ENCODE measurements at places on chromosomes 7 and 10. TPM values are rescaled to one million over a fixed set of nuclear protein-coding genes. Genes with fewer than 3 reads are reported as not detected.

DNA sequence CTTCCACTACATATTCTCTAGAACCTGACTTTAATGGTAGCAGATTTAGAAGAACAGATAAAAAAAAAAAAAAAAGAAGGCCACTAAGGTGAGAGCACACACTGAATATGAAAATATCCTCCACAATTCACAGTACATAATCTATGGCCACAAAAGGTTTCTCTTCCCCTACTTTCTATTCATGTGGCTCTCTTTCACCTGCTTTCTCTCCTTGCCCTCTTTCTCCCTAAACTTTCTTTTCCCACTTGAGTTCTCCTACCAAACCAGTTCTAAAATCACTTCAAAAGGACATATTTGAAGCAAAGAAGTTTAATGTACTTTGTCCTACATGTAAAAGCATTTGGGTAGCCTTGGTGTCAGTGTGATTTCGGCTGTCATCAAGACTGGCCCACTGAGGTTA is 18.5 kb upstream of the DLX6 start:
- H3K27ac ChIP-seq, result no peak overlapping the region
- H3K36me3 ChIP-seq, result no peaks in the 10 kb centered on the region
- DNase-seq, result no peak
- no peaks in the 10 kb centered on the region for H3K4me1 ChIP-seq
- no peak overlapping the region for H3K4me3 ChIP-seq

GRCh38 chr7:94367949-94368348 is 26.7 kb upstream of the COL1A2 start:
- no peaks in the 10 kb centered on the region for H3K36me3 ChIP-seq
- DNase-seq, result no peak
- H3K4me1 ChIP-seq, result peaks cover 6% of the 10 kb centered on the region
- H3K27me3 ChIP-seq, result no peaks in the 10 kb centered on the region

DNA sequence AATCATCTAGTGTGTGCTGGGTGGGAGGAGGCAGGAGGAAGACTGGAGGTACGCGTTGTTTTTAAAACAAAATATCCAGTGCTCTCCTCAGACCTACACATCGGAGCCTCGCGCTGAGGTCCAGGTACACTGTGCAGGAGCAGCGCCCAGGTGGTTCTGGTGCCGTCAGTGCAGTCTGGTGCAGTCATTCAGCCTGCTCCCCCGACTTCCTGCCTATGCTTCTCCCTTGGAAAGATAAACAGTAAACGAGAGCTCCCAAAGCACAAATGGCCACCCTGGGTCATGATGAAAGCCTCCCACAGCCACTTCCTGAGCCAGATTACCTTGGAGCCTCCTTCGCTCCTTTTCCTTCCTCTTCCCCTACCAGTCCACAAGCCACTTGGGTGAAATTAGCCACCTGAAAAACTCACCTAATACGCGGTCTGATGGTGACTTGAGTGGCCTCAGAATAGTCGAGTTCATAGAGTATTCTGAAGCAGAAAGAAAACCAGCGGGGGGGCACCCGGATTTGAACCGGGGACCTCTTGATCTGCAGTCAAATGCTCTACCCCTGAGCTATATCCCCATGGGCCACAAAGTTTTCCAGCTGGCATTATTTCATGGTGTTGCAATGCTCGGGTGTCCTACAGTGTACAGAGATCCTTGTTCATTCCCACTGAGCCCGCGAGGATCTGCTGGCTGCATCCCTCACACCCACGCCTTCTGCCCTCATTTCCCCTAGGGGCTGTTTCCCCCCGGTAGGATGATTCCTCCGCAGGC is 82.5 kb downstream of the ZNF467 start:
- H3K4me3 ChIP-seq, result no peak overlapping the region
- H3K27ac ChIP-seq, result no peak overlapping the region
- H3K4me1 ChIP-seq, result no peaks in the 10 kb centered on the region

- peak overlapping the region; percentile 35 for H3K4me3 ChIP-seq
- peaks cover 7% of the 10 kb centered on the region for H3K27me3 ChIP-seq
- H3K4me1 ChIP-seq, result no peaks in the 10 kb centered on the region
These were observed 10.4 kb upstream of the FGFR2 start for GRCh38 chr10:121608469-121609190.

- no peak overlapping the region for H3K27ac ChIP-seq
- peaks cover 3% of the 10 kb centered on the region for H3K27me3 ChIP-seq
- no peaks in the 10 kb centered on the region for H3K4me1 ChIP-seq
- no peak overlapping the region for H3K4me3 ChIP-seq
- H3K36me3 ChIP-seq, result no peaks in the 10 kb centered on the region
These were observed 371.5 kb upstream of the PODXL start for GRCh38 chr7:131927770-131928423.

- H3K4me3 ChIP-seq, result no peak overlapping the region
- H3K27ac ChIP-seq, result no peak overlapping the region
- no peaks in the 10 kb centered on the region for H3K4me1 ChIP-seq
- H3K36me3 ChIP-seq, result no peaks in the 10 kb centered on the region
- H3K27me3 ChIP-seq, result no peaks in the 10 kb centered on the region
These were observed 411.1 kb downstream of the GFRA1 start for GRCh38 chr10:115861864-115862263.

DNA sequence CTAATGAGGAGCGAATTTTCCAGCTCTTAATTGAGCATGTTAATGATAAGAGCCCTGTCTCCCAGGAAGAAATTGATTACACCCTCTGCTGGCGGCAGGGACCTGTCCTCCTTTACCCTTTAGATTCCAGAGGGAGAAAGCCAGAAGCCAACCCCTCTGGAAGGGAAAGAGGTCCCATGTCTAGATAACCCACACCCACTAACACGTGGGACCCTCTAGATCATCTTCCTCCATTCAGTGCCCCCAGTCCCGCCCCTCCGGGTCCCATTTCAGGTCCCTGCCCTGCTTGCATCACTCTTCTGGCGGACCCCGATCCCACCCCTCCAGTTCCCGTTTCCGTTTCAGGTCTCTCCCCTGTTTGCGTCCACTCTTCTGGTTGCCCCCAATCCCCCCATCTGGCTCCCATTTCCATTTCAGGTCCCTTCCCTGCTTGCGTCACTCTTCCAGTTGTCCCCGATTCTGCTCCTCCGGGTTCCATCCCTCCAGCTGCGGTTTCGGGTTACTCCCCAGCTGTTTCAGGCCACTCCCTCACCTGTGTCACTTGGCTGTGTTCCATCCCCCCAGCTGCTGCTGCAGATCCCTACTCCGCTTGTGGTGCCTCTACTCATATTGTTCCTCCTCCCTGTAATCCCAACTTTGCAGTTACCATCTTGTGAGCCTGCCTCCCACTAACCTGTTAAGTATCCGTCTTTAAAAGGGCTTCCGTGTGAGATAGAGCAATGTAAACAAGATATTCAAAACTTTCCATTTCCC is 202.4 kb downstream of the SH2D4B start:
- H3K4me1 ChIP-seq, result no peaks in the 10 kb centered on the region
- no peaks in the 10 kb centered on the region for H3K27me3 ChIP-seq
- no peaks in the 10 kb centered on the region for H3K36me3 ChIP-seq
- no peak overlapping the region for H3K4me3 ChIP-seq

- no peak for DNase-seq
- no peaks in the 10 kb centered on the region for H3K36me3 ChIP-seq
- H3K27ac ChIP-seq, result no peak overlapping the region
- no peaks in the 10 kb centered on the region for H3K27me3 ChIP-seq
These were observed 265.2 kb downstream of the PCLO start for GRCh38 chr7:82897500-82897899.

DNA sequence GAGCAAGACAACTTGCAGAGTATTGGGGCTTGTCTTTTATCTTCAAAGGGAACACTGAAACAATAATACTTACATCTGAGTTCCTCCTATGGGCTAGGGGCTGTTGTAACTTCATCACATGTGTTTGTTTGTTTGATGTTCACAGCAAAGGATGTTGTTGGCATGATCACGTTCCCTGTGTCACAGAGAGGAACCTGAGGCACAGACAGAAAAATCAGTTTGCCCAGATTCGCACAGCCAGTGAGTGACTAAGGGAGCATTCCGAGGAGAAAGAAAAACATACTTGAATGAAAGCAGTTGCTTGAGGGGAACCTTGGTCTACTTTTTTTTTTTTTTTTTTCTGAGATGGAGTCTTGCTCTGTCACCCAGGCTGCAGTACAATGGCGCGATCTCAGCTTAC is 87.2 kb upstream of the PFKP start:
- H3K27ac ChIP-seq, result no peak overlapping the region
- H3K4me1 ChIP-seq, result no peaks in the 10 kb centered on the region
- no peaks in the 10 kb centered on the region for H3K36me3 ChIP-seq
- no peak for DNase-seq
- no peak overlapping the region for H3K4me3 ChIP-seq

DNA sequence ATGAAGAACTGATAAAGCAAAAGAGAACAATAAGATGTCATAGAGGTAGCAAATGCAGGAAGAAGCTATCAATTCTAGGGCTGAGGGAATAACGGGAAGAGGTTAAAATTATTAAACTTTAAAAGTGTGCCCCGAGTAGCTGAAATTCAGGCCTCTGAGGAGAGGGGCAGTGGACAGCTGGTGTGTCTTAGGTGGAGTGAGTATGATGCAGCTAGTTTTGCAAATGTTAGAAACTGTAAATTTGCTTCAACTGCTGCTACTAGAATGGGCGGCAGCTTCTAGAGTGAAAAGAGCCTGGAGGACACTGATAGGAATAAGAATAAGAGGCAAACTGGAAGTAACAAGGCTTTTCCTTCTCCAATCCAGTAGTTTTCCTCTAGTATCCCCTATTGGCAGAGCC is 87.3 kb downstream of the SDHAF3 start:
- no peak overlapping the region for H3K4me3 ChIP-seq
- no peaks in the 10 kb centered on the region for H3K4me1 ChIP-seq
- DNase-seq, result no peak
- H3K27me3 ChIP-seq, result no peaks in the 10 kb centered on the region
- no peak overlapping the region for H3K27ac ChIP-seq

GRCh38 chr7:150586785-150587152 is 19.6 kb downstream of the GIMAP4 start:
- peak overlapping the region; percentile 63 for H3K27ac ChIP-seq
- no peaks in the 10 kb centered on the region for H3K36me3 ChIP-seq
- H3K4me1 ChIP-seq, result peaks cover 13% of the 10 kb centered on the region
- no peak for DNase-seq
- H3K27me3 ChIP-seq, result no peaks in the 10 kb centered on the region

GRCh38 chr10:78852466-78853240 is 216.1 kb upstream of the ZMIZ1 start:
- H3K36me3 ChIP-seq, result no peaks in the 10 kb centered on the region
- no peak overlapping the region for H3K4me3 ChIP-seq
- H3K27me3 ChIP-seq, result no peaks in the 10 kb centered on the region
- DNase-seq, result no peak
- peak overlapping the region; percentile 30 for H3K27ac ChIP-seq

- H3K27ac ChIP-seq, result peak overlapping the region; percentile 82
- no peaks in the 10 kb centered on the region for H3K27me3 ChIP-seq
- peaks cover 15% of the 10 kb centered on the region for H3K4me1 ChIP-seq
These were observed 588 bp upstream of the PAOX start for GRCh38 chr10:133378251-133379096.

- no peak overlapping the region for H3K27ac ChIP-seq
- H3K27me3 ChIP-seq, result no peaks in the 10 kb centered on the region
- no peak for DNase-seq
- no peaks in the 10 kb centered on the region for H3K36me3 ChIP-seq
- H3K4me3 ChIP-seq, result no peak overlapping the region
- no peaks in the 10 kb centered on the region for H3K4me1 ChIP-seq
These were observed 302.5 kb downstream of the PHTF2 start for GRCh38 chr7:78101076-78101475.

GRCh38 chr7:41582116-41582515 is 120.8 kb downstream of the INHBA start:
- no peaks in the 10 kb centered on the region for H3K36me3 ChIP-seq
- H3K4me3 ChIP-seq, result no peak overlapping the region
- H3K27ac ChIP-seq, result no peak overlapping the region

DNA sequence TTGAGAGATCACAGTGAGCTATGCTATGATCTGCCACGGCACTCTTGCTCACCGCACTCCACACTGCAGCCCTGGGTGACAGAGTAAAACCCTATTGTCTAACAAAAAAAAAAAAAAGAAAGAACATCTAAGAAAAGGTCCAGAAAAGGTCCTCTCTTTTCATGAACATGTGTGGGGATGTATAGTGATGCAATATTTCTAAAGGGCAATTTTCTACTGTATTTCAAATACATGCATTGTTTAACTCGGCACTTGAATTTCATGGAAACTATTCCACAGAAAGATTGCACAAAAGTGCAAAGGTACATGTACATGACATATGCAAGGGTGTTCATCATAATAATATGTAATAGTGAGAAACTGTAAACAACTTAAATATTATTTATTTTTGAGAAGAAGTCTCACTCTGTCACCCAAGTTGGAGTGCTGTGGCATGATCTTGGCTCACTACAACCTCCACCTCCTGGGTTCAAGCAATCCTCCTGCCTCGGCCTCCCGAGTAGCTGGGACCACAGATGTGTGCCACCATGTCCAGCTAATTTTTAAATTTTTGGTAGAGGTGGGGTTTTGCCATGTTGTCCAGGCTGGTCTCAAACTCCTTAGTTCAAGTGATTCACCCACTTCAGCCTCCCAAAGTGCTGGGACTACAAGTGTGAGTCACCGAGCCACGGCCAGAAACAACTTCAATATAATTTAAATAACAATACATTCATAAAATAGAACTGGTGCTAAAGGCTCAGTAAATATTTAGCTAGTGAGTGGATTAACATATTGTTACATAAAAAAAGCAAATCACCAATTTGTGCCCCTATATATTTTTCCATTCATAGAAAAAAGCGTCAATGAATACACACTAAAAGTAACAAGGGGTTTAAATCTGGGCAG is 1.3 kb upstream of the PPRC1 start:
- H3K36me3 ChIP-seq, result no peaks in the 10 kb centered on the region
- no peak overlapping the region for H3K4me3 ChIP-seq
- DNase-seq, result no peak
- H3K27ac ChIP-seq, result peak overlapping the region; percentile 97
- peaks cover 27% of the 10 kb centered on the region for H3K4me1 ChIP-seq
- H3K27me3 ChIP-seq, result no peaks in the 10 kb centered on the region

DNA sequence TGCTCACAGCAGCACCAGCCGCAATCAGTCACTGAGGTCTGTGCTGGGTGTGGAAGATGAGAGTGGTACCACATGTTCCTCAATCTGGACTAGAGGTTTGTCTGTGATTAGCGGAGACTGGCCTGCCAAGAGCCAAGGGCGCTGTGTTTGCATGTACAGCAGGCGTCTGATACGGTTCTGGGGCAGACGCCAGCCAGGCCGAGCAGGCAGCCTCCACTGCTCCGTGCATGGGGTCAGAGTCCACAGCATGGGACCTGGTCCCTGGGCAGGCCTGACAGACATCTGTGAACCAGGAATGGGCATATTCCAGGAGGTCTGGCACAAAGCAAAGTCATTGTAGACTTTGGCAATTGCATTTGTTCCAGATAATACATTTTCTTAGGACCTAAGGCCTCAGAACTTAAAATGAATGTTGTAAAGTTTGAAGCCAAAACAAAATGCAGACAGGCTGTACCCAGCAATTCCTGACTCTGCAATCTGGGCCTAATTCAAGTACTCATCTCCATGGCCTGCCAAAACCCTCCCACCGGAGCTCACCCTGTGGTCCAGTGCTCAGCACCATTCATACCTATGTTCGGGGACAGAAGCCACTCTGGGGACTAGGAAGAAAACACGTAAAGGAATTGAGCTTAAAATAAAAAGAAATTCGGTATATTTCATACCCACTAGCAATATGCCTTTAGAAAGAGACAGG is 50.0 kb upstream of the FAM20C start:
- peak overlapping the region; percentile 60 for H3K27ac ChIP-seq
- DNase-seq, result peak; percentile 62
- peaks cover 5% of the 10 kb centered on the region for H3K27me3 ChIP-seq
- H3K4me1 ChIP-seq, result no peaks in the 10 kb centered on the region
- no peaks in the 10 kb centered on the region for H3K36me3 ChIP-seq

Gene IFIT1
- total RNA-seq, result 51.1 TPM

Gene GAD2
- not detected for total RNA-seq

Gene TMEM72
- total RNA-seq, result not detected

Gene ACSL5
- total RNA-seq, result 79.1 TPM

Gene CCDC172
- not detected for total RNA-seq

Gene SYCE1
- 0.87 TPM for total RNA-seq

Gene ZNF365
- 1.3 TPM for total RNA-seq

Gene NKX1-2
- total RNA-seq, result not detected

Gene PRPF18
- 23.7 TPM for total RNA-seq

Gene NUP205
- total RNA-seq, result 34.3 TPM

Gene KCP
- 1.3 TPM for total RNA-seq

Gene CPA2
- total RNA-seq, result not detected
